ENCODE measurements at places on chromosomes 5 and 9.

DNA sequence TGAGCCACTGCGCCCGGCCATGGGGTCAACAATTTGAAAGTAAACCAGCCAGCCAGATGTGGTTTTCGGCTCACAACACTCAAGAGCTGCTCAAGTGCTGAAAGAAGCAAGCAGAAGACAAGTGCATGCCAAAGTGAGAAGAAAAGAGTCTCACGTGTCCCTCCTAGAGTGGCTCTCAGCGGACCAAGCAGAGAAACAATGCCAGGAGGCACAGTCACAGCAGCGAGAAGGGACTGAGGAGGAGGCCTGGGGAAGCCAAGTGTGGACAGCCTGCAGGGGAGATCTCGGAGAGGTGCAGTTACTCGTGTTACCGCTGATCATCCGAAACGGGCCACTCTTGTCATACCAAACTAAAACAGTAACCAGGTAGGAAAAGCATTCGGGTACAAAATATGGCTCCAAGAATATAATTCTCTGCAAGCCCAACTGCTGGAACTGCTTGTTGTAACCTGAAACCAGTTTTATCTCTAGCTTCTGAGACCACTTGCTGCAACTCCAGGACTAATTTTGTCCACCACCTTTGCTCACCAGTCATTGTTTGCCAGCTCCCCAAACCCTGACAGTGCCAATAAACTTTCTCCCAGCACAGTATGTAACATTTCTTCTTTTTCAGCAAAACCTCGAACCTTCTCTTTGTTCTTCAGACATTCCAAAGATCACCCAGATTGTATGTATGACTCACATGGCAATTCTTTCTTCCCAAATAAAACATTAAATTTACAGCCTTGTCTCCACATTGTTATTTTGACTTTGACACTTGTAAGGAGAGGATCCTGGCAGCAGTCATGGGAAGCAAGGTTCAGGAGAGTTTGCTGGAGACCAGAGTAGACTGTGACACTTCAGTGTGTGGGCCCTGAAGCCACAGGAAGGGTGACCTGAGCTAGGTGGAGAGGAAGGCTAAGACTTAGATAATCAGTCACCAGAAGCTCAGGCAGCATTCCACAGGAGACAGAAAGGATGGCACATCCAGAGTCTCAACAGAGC, 6.3 kb downstream of the SLC35D2 start:
- no peak for DNase-seq

- no peak for DNase-seq
These were observed 54.3 kb downstream of the EHMT1 start for GRCh38 chr9:137672907-137673791.

- DNase-seq: no peak
These were observed 55.5 kb downstream of the C5orf15 start for GRCh38 chr5:133912951-133913350.

- DNase-seq: no peak
These were observed 71.1 kb upstream of the NEURL1B start for GRCh38 chr5:172569861-172570558.

GRCh38 chr9:113590991-113591898, 127.7 kb downstream of the RGS3 start:
- peak; percentile 44 for DNase-seq

- DNase-seq: no peak
These were observed 38.2 kb downstream of the IPPK start for GRCh38 chr9:92631452-92632343.

GRCh38 chr9:121974421-121974820, 118.7 kb downstream of the TTLL11 start:
- no peak for DNase-seq

GRCh38 chr5:139958432-139959148, 84.5 kb downstream of the NRG2 start:
- no peak for DNase-seq

DNA sequence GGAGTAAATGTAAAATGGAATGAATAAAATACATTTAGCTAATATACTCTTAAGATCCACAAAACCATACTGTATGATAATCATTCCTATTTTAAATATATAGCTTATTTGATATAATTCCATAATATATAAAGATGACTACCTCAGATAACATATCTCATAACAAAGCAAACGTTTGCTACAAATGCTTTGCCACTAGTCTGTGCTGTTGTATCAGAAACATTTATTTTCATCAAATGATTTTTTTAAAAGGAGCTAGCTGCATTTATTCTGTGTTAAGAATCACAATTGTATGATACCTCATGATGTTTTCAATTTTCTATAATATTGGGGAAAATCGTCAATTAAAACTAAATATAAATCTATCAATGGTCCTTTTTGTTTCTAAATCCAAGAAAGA, 567.2 kb downstream of the PTPRD start:
- DNase-seq: no peak

- no peak for DNase-seq
These were observed 553.2 kb downstream of the MAT2B start for GRCh38 chr5:164058621-164059020.

DNA sequence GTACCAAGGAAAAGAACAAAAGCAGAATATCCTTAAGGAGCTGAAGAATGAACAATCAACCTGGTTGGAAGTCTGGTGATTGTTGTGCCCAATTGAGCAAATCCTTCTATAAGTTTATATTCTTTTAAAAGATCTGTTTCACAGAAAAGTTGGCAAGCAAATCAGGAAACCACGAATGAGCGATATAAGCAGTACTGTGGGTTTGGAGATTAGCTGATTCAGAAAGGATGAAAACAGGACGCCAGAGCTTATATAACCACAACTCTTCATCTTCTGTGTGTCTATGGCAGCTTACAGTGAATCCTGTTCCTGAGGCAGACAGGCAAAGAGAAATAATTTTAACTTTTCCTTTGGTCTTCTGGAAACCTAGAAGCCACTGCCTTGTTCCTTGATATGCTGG, 61.7 kb downstream of the SLC38A9 start:
- DNase-seq: no peak

GRCh38 chr9:134875371-134875770, 5.2 kb upstream of the FCN2 start:
- DNase-seq: no peak

DNA sequence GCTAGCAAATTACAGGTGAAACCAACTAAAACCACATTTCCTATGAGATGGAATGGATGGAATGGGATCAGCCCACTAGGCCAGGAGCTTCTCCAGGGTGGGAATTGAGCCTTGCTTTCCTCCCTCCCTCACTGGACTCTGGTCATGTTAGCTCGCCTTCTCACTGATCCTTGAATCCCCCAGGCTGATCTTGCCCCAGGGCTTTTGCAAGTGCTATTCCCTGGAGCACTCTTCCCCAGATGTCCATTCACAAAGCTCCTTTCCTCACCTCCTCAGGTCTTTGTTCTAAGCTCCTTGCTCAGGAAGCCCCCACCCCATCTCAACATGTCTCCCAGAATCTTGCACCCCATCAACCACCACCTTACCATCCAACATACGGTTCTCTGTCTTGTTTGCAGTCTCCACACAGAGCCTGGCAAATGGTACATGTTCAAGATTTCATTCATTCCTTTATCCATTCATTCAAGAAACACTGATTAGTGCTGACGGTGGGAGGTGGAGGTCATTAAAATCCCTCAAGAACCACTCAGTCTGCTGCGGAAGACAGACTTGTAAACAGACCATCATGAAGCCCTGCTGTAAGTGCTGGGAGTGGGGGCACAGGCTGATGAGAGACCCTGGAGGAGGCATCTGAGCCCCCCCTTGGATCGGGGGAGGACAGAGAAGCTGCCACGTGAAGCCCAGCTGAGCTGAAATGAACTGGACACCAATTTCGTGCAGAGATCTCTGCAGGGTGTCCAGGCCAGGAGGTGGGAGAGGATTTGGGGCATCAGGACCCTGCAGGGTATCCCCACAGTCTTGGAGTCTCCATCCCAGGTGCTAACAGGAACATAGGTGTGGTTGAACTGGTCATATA, 141.7 kb downstream of the BARX1 start:
- DNase-seq: no peak

DNA sequence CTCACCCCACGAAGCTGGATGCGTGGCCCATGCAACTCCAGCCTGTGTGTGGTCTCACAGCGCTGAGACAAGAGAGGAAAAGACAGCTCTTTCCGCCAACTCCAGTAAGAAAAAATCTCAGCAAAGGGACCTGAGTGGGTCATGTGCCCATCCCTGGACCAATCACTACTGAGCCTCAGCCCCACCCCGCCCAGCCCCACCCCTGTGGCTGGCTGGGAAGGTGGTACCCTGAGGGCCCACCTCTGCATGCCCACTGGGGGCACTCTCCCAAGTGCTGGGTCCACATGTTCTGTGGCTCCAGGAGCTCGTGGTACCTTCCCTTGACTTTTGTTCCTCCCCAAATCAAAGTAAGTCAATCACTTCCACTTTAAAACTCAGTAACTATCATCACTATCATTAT, 105.1 kb upstream of the SMIM23 start:
- DNase-seq: no peak

- DNase-seq: no peak
These were observed 24.7 kb downstream of the POU4F3 start for GRCh38 chr5:146363161-146363874.

DNA sequence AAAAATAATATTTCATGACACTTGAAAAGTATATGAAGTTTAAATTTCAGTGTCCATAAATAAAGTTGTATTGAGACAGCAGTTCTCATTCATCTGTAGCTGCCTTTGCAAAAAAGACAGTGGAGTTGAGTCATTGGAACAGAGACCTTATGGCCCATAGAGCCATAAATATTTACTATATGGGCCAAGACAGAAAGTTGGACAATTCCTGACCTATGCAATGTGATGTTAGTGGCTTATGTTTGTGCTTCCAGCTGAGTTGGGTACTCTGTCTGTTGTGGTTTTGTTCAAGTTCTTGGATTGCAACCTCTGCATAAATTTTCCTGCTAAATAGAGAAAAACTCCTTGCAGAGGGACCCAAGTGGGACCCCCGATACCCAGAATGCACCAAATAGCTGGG, 69.8 kb downstream of the KCNIP1 start:
- no peak for DNase-seq

- DNase-seq: no peak
These were observed 7.2 kb upstream of the ABLIM3 start for GRCh38 chr5:149133795-149134777.
